Stimulated activated CD4-positive, alpha-beta T cell treated with anti-CD3 and anti-CD28 coated beads, Interleukin-1b, Interleukin-23, amount 100 ng/mL, for 1 hour (primary cell): ENCODE measurements at places on chromosomes 2 and 18.

DNA sequence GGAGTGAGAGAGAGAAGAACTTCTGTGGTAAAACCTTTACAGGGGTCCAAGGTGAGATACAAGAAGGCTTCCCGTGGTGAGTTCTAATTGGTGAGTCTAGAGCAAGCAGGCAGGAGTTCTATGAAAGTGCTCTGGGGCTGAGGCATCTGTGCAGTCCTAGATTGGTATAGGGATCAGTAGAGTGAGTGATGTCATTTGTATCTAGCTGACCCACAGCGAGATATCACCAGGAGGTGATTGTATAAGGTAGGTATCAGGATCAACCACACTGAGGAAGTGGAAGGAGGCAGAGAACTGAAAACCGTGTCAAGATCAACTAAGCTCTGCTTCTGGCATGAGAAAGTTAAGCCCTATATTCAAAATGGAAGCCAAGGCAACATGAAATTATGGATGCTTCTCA is 1648.9 kb upstream of the TMEFF2 start:
- no peak for DNase-seq

DNA sequence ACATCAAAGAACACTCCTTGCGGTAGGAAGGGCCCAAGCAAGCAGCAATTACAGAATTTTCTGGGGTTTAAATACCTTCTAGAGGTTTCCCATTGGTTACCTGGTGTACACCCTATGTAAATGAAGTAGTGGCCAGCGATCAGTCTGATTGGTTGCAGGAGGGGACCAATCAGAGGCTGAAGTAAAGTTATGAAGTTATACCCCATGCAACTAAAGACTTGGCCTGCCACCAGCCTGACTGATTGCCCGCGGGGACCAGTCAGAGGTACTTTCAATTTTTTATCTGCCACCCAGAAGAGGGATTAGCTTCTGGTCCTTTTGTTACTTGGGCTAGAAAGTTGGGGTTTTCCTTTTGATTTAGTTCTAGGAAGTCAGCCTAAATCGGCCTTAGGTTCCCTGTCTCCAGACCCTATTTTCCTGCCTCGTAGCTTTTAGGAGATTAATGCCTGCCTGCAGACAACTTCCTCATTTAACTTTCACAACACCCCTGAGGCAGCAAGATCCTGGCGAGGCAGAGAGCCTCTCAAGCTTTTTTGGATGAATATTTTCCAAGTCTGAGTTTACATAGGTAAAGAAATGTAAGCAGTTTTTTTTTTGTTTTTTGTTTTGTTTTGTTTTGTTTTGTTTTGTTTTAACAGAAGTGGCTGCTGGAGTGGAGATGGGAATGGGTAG is 1.5 kb upstream of the DGUOK start:
- DNase-seq = no peak

DNA sequence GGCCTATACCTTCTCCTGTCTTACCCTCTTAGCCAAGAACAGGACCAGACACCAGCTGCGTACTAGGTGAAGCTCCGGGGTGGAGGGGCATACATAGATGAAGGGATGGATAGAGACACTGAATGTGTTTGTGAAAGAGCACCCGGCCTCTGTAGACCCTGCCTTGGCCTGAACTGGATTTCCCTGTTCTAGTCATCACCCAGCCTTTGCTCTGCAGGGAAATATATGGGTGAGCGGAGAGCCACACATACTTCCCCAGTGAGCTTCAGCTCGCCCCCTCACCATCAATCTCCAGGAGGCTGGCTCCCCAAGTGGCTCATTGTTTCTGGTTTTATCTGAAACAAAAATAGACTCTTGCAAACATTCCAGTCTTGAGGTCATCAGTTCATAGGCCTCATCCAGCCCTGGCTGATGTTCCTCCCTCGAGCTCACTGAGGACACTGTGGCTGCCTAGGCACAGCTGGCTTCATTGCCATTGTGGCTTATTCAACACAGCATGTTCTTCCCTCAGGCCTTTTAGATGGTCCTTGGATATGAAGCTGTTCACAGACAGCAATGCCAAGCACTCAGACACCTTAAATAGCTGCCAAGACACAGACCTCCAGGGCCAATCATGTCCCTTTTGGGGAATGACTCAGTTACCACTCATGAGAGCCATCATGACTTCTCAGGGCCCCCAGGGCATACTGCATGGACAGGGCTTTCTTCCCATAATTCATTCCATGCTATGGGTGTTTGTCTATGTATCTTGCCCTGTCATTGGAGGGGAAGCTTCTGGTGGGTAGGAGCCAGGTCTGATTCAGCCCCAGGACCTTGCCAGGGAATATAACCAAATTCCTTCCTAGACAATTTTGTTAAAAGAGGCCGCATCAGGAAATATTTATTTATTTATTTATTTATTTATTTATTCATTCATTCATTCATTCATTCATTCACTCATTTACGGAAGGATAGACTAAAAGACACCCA is 82.4 kb downstream of the TTC32 start:
- no peak for DNase-seq

DNA sequence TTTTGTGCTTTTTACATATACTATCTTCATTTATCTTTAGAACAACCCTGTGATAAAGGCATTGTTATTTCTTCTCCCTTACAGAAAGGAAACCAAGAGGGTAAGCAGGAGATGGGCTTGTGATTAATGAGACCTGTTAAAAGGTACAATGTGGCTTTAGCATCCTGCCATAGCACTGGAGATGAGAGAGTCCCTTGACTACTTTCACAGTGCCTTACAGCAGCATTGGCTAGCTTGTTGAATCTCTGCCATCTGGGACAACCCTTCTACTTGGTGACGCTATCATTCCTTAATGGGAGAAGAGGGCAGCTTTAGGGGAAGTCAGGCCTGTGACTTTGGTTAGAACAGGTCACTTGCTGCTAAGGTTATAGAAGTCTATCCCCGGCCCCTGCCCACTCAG is 68.1 kb upstream of the LYPD6B start:
- no peak for DNase-seq

GRCh38 chr18:72197591-72197990 is 346.6 kb downstream of the CBLN2 start:
- DNase-seq = no peak

DNA sequence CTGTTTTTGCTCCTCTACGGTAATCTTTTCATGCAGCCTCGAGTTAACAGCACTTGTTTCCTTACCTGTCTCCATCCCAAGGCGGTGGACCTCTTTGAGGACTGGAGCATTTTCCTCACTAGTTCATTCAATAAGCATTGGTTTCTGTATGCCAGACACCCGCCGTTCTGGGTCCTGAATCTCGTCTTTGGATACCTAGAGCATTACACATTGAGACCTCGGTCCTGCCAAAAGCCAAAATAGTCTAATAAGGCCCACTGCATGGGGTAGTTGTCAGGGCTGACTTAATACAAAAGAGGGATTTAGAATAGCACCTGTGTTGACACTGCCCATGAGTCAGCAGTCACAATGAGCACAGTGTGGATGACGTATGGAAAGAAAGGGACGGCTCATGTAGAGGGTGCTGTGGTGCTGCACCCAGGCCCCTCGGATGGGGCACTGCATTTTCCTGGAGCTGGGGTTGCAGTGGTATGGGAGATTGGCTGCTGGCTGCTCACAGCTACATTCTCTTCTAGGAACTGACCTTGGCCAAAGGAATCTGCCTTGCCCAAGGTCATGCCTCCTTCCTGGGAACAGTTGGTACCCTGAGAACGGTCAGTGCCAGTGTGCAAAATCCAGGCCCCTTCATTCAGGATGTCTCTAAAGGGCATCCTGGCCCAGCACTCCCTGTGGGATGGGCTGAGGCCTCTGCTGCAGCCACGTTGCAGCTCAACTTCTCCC is 126.9 kb upstream of the NCK2 start:
- no peak for DNase-seq

- DNase-seq = peak; percentile 24
These were observed 3.6 kb upstream of the CAPG start for GRCh38 chr2:85413592-85414420.

DNA sequence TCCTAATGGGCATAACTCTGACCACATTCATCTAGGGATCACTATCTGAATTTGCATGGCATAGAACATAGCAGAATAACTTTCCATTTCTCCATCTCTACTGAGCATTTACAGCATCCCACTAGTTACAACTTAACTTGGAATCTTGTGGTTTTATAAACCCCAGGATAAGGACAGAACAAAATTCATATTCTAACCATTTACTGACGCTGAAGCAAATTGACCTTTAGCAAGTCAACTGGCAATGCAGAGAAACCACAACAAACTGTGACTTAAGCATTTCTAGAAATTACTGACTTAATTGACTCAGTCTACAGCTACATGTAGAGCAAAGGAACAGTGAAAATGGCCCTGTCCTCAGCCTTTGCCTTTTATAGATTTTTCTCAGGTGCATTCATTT is 61.2 kb downstream of the DCC start:
- DNase-seq = no peak

DNA sequence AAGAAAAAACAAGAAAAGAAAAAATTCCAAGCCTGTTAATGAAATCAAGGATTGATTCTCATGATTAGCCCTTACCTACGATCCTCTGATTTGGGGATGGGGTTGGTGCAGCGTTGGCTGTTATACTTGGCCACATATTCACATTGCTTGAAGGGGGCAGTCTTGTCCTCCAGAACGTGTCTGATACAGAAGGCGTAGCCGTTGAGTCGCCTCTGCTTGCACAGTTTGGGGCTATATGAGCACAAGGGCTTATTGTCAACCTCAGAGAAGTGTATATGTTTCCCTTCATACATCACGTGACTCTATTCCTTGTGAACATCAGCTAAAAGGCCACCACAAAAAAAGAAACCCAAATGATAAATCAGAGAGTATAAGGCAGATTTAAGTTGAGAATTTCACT is 23.2 kb downstream of the INO80D start:
- DNase-seq = no peak

DNA sequence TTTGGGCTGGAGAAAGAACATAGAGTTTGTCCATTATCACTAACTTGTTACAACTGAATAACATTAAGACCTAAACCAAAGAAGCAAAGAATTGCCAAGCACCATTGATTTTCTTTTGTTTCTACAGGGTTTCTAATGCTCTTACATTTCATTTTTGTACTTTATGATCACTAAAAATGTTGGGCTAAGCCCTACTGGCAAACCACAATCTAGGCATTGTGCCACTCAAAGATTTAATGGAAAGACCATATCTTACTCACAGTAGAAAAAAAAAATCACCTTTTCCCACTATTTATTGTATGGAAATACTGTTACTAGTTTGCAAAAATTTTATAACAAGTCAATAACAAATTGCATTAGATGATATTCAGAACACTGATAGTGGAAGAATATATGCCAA is 447.4 kb upstream of the PKDCC start:
- no peak for DNase-seq

GRCh38 chr2:178905261-178905660 is 98.0 kb upstream of the TTN start:
- DNase-seq = no peak

- no peak for DNase-seq
These were observed 315.5 kb downstream of the RPRM start for GRCh38 chr2:153163055-153163454.

DNA sequence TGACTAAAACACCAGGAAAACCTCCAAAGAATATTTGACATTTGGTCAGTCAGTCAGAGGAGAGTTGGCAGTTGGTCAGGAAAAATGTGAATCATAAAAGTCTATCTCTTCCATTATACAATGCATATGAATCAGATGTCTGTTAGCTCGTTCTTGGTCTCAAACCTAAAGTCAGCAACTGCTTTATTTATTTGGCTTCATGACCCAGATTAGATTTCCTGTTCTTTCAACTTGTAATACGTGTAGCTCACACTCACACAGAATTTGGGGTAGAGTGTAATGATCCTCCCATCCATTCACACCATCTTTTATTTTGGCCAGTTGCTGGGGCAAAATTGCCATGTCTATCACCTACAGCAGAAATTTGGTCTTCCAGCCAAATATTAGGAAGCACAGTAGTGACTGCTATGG is 81.9 kb upstream of the COL5A2 start:
- DNase-seq = no peak

GRCh38 chr2:86621280-86621943 is 2.3 kb downstream of the RNF103 start:
- DNase-seq = no peak

DNA sequence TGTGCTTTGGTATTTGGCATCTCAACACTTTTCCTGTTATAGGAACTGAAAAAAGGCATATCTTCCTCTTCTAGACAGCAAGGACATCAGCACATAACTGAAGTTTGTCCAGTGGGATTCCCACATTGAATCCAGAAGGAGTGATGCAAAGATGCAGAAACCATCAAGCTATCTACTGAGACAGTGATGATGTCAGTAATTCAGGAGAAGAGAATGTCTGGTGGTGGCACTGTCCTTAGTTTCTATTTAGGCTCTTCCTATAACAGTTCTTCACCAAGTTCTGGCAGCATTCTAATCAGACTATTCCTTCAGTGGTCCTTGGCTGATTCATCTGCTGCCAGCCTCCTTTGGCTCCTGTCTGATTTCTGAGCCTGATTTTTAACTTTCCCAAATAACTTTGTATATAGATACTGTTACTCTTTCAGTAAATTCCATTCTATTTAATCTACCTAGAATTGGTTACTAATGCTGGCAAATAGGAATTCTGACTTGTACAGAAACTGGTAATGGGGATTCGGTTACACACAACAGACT is 56.6 kb upstream of the AGPS start:
- no peak for DNase-seq

DNA sequence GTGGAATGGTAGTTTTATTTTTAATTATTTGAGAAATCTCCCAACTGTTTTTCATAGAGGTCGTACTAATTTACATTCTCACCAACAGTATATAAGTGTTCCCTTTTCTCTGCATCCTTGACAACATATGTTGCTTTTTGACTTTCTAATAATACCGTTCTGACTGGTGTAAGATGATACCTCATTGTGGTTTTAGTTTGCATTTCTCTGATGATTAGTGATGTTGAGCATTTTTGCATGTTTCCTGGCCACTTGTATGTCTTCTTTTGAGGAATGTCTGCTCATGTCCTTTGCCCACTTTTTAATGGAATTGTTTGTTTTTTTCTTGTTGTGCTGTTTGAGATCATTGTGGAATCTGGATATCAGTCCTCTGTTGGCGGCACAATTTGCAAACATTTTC is 242.5 kb downstream of the ZNF521 start:
- no peak for DNase-seq
